ENCODE measurements at places on chromosomes 5 and 9. TPM values are rescaled to one million over a fixed set of nuclear protein-coding genes. Genes with fewer than 3 reads are reported as not detected.

DNA sequence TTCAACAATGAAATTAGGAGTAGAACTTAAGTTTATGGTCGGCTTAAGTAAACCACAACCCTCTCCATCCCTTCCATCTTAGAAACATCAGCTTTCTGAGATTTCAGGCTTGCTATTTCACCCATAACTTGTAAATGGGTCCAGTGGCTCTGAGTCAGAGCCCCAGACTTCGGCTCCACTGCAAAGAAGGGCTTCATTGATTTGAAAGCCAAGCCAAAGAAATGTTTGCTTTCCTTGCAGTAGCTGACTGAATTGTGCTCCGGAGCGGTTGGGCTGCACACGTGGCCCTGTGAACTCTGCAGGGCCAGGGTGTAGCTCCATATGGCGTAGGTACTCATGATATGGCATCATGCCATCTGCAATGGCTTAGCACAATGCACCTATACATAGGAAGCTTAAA is 57.0 kb downstream of the NREP start:
- DNase-seq = no peak

MAP1B gene
- 0.12 TPM for total RNA-seq

GRCh38 chr5:6117212-6117611 is 261.1 kb downstream of the MED10 start:
- no peak for DNase-seq

ATP10B gene
- not detected for total RNA-seq

Measured in CD4-positive, CD25-positive, alpha-beta regulatory T cell (primary cell).